ENCODE measurements at places on chromosomes 13 and 19.

GRCh38 chr19:28426730-28427225 lies 786.2 kb downstream of the UQCRFS1 start:
- no peak for DNase-seq

DNA sequence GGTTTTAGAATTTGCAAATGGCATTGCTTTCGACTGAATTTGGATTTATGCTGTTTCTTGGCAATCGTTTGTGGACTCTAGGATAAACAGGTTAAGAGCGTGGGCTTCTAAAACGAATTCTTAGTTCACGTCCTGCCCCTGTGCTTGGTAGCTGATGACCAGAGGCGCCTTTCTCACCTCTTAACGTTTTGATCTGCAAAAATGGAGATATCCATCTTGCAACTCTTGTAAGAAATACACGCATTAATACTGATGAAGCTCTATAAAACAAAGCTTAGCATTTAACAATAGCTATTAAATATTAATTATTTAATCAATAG lies 580 bp upstream of the KATNAL1 start:
- no peak for DNase-seq

- DNase-seq, result no peak
Observed at GRCh38 chr13:47976325-47976724, 24.7 kb downstream of the SUCLA2 start.

DNA sequence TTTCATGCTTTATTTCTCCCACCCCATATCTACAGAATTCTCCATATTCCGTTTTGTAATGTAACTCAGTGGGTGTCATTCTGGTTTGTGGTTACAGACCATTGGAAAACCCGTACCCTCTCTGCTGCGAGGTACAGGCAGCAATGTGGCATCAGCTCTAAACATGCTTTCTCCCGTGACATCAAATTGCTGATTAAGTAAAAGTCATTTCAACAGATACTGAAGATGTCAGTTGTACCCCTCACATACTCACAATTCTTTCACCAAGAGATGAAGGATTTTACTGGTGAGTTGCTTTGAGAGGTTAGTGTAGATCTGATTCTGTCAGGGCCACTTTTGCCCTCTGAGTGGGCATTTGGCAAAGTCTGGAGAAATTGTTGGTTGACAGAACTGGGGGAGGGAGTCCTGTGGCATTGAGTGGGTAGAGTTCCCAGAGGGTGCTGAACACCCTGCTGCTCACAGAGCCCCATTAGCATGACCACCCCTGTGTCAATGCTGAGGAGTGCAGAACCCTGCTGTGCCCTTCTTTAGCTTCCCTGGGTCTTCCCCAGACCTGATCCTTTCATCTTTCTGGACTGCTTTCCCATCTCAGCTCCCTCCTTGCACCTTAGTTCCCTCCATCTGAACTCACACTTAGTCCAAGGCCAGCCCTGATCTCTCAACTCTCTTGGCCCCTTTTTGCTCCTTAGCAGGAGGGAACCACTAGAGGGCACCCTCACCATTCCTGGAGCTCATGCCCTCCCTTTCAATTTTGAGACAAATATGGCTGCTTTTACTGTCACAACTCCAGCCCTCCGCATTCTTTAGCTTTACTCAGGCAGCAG lies 39.9 kb upstream of the CEACAM8 start:
- peak; percentile 35 for DNase-seq

DNA sequence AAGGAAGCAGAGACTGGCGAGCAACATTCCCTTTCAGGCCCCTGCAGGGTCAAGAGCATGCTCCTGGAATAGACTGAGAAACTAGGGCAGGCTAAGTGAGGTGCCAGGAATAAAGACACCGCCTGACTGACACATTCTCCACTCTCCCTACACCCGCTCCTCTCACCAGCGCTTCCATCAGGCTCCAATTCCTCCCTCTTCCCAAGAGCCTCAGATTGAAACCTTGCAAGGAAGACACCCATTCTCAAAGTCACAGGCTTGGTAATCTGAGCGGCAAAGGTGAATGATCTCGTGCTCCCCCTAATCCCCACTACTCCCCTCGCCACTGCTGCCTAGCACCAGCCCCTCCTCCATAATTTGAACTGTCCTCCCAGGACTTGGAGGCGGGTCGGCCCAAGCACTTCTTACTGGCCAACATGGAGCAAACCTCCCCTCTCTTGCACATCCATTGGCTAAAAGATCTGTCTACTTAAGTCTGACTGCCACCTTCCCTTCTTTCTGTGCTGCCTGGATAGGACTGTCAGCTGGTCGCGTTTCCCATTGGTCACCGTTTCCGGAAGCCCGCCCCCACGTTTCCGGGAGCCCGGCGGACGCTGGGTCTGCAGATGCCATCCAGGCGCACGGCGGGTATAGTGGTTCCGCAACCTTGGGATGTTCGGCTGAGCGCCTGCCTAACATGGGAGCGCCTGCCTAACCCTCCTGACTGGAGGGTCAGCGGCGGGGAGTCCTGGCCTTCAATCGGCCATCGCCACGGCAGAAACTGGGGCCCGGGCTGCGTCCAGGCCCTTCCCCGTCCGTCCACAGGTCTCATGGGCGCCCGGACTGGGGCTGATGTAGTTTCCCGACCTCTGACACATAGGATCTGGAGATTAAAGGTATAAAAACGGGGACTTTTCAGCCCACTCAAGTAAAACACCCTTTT lies 33.6 kb downstream of the ZNF383 start:
- no peak for DNase-seq

- DNase-seq, result peak; percentile 89
Observed at GRCh38 chr19:49593233-49594113, 2.5 kb downstream of the PRR12 start.

GRCh38 chr13:91813253-91813652 lies 414.8 kb downstream of the GPC5 start:
- DNase-seq, result no peak

- no peak for DNase-seq
Observed at GRCh38 chr19:35871611-35872010, 3.2 kb downstream of the APLP1 start.

DNA sequence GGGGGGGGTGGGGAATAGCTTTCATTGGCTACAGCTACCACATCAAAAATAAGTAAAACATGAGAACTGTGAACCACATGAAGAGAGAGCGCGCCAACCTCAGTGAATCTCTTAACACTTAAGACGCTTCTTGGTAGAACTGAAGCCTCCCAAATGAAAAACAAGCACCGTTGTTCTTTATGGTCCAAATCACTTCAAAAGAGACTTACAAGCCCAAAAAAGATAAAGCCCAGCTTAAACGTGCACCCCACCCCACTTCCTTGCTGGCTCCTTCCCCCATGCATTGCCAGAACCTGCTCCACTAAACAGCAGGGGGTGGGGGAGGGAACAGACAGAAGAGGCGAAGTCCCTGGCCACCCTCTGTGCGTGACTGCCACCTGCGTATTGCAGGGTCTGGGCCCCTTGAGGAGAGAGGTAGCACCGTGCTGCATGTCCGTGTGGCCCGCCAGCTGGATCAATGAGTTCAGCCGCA lies 479.1 kb downstream of the FOXO1 start:
- DNase-seq, result no peak

- no peak for DNase-seq
Observed at GRCh38 chr19:58098682-58098998, 609 bp upstream of the ZSCAN18 start.

GRCh38 chr19:48970923-48971395 lies 5.8 kb downstream of the FTL start:
- peak; percentile 61 for DNase-seq
